ENCODE measurements at places on chromosomes 2 and 18.
A peak's percentile ranks its signal among the peaks of the same experiment; 100 is the strongest.

DNA sequence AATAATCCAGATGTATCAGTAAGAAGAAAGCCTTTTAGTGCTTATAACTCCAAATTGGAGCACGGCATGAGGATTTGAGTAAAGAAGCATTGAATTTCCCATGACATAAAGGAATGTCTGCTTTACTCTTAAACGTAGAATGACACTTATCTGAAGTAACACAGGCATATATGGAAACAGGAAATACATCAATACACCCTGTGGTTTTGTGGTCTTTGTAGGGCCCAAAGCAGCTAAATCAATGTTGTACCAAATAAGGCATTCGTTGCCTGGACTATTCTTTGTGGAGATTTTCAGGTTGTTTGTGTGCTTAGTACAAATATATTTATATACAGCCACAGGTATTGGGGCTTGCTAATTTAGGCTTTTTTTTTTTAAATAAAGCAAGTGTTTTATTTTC is 660.5 kb downstream of the LRRTM4 start:
- no peak for DNase-seq

GRCh38 chr18:31206787-31207381 is 44.2 kb upstream of the DSC1 start:
- DNase-seq, result peak; percentile 66

DNA sequence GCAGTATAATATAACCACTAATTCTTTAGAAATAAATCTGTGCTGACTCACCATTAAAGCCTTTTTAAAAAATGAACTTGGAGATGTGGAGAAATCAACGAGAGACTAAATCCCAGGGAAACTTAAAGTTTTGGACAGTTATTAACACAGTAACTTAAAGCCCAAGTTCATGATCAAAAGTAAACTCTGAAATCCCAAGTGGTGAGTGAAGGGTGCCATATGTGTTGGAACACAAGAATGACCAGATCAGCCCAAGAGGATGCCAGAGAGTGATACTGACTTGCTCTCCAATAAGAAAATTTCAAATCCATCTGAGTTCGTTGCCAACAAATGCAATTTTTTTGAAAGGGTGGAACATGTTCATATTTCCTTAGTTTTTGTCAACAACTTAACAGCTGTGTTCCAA is 838.1 kb upstream of the ACVR2A start:
- DNase-seq, result no peak

- no peak for DNase-seq
Measured at GRCh38 chr18:42854558-42854957, 260.9 kb downstream of the RIT2 start.

DNA sequence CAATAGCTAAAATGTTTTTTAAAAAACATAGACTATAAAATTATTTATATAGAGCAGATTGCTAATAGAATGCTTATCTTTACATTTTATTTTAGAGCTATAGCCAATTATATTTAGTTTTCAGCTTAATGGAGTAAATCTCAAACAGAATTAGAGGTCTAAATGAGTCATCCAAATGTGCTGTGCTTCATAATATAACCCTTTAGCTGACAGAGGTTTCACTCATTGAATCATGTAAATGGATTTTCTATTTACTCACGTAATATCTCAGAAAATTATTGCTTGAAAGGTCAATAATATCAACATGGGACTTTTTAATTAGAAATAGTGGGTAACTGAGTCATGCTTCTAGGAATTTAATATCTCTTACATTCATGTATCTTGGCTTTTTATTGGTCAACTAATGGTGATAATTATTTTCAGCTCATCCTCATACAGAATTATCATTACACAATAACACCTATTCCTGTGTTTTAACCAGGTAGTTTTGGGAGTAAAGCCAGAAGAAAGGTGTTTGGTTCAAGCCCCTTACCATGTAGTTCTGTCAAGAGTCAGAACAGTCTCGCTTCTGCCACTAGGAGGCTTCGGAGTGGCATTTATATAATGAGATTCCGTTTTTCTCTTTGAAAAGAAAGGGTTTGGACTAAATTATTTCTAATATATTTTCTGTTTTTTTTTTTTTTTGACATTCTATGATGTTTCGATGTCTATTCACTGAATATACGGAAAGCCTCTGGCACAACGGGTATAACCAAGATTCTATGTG is 217.6 kb downstream of the CDH7 start:
- DNase-seq, result no peak

DNA sequence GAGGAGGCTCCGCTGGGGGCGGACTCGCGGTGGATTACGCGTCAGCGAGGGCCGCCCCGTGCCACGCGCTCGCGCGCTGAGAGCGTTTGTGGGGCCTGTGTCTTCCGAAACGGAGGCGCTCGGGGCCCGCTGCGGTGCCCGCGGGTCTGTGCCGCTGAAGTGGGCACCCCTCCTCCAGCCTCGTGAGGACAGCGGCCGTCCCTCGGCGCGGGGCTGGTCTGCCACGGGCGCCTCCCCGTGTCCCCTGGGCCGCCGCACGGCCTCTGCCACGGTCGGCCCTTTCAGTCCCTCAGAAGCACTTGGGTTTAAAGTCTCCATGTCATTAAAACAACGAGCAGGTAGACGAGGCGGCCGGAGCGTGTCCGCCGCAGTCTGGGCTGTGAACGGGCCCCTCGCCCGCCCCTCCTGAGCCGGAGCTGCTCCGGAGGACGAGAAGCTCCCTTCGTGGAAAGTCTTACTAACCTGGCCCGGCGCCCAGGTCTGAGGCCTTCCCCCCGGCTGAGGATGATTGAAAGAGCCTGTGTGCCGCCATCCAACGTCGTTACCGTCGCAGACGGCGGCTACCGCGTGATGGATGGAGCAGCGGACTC is 97.6 kb downstream of the NFATC1 start:
- no peak for DNase-seq

DNA sequence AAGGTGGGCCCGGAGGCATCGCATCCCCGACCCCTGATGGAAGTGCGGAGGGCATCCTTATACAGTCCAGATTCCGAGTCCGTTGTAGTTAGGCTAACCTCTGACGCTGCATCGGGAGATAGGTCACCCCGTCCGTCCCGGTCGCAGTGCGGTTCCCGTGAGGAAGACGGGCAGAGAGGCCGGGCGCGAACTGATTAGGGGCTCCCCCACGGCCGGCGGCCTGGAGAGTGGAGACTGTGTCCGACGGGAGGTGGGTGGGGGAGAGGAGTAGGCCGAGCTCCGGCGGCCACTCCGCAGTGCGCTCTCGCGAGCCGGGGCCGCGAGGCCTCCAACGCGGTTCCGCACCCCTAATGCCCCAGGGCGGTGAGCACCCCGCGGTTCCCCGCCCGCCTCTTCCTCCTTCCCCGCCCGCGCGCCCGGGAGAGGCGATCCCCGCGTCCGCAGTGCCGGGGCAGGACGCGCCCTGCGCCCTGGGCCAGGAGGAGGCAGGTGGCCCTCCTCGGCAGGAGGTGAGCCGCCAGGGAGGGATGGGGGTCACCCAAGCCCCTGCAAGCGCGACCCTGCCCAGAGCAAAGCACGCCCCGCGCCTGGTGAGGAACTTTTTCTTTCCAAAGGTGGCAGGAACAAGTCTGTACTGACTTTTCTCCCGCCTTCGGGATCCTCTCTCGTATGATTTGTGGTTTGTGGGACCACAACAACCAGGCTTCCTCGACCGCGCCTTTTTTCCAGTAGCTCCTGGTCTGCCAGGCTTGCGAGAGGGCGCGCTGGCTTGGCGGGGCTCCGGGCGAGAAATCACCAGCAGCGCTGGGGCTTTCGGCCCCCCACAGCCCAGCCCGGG is 1.4 kb upstream of the SP5 start:
- DNase-seq, result no peak

- no peak for DNase-seq
Measured at GRCh38 chr2:189609423-189609816, 28.8 kb upstream of the SLC40A1 start.

- DNase-seq, result no peak
Measured at GRCh38 chr2:111703759-111704158, 180.2 kb downstream of the ANAPC1 start.

DNA sequence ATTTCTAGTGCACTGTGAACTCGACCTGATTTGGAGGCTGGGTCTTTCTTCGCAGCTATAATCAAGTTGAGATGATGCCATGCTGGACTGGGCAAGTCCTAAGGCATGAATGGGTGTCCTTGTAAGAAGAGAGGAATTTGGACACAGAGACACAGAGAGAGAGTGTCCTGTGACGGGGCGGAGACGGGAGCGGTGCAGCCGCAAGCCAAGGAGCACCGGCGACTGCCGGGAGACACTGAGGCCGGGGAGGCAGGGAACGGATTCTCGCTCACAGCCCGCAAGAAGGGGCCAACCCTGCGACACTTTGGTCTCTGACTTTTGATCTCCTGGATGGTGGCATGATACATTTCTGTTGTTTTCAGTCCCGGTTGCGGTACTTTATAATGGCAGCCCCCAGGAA is 22.4 kb upstream of the MBP start:
- DNase-seq, result no peak

GRCh38 chr2:74696829-74697228 is 42.8 kb downstream of the SEMA4F start:
- DNase-seq, result no peak

- no peak for DNase-seq
Measured at GRCh38 chr2:143357966-143358365, 228.7 kb downstream of the ARHGAP15 start.

GRCh38 chr2:25187729-25188350 is 19.5 kb upstream of the POMC start:
- no peak for DNase-seq

DNA sequence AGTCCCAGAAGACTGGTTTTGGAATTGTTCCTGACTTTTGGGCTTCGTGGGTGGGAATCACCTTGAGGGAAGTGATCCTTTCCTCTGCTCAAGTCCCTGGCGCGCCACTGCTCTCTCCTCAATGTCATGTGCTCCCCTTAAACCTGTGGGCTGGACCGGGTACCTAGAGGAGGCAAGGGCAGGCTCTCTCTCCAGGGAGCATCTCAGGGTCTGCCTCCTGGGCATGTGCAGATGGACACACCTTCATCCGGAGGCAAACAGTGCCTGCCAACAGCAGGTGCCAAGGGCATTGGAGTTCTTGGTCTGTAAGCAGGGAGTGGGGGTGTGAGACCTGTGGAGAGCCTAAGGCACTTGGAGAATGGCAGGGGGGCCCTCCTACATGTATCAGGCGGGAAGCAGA is 142.6 kb downstream of the INHBB start:
- DNase-seq, result no peak

DNA sequence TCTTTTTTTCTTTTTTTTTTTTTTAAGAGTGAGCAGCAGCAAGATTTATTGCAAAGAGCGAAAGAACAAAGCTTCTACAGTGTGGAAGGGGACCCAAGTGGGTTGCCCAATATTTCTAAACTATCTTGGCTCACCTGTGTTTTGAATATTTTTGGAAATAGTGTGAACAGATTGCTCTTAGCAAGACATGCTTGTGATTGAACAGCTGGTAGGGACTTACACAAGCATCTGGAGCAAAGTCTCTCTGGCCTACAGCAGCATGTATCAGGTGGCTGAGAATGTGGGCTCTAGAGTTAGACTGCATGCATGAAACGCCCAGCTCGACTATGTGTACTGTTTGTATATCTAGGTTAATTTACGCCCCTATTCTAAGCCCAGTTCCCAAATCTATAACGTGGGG is 40.3 kb upstream of the FBXO11 start:
- DNase-seq, result no peak

GRCh38 chr2:49988816-49989215 is 834.5 kb upstream of the FSHR start:
- no peak for DNase-seq

DNA sequence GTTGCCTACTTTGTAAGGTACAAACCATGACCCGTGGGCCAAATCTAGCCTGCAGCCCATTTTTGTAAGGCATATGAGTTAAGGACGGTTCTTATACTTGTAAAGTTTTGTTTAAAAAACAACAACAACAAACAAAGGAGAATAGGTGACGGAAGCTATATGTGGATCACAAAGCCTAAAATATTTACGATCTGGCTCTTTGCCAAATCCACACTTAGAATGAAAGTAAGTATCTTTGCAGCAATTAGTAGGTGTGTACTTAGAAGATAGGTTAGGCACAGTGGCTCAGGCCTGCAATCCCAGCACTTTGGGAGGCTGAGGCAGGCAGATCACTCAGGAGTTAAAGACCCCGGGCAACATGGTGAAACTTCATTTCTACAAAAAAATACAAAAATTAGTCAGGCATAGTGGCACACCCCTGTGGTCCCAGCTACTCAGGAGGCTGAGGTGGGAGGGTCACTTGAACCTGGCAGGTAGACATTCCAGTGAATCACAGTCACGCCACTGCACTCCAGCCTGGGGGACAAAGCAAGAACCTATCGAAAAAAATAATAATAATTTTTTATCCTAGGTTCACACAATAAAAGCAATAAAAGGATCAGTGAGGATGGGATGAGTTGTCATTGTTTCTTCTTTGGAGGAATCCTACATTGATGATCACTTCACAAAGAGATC is 57.8 kb upstream of the CTAGE1 start:
- no peak for DNase-seq

DNA sequence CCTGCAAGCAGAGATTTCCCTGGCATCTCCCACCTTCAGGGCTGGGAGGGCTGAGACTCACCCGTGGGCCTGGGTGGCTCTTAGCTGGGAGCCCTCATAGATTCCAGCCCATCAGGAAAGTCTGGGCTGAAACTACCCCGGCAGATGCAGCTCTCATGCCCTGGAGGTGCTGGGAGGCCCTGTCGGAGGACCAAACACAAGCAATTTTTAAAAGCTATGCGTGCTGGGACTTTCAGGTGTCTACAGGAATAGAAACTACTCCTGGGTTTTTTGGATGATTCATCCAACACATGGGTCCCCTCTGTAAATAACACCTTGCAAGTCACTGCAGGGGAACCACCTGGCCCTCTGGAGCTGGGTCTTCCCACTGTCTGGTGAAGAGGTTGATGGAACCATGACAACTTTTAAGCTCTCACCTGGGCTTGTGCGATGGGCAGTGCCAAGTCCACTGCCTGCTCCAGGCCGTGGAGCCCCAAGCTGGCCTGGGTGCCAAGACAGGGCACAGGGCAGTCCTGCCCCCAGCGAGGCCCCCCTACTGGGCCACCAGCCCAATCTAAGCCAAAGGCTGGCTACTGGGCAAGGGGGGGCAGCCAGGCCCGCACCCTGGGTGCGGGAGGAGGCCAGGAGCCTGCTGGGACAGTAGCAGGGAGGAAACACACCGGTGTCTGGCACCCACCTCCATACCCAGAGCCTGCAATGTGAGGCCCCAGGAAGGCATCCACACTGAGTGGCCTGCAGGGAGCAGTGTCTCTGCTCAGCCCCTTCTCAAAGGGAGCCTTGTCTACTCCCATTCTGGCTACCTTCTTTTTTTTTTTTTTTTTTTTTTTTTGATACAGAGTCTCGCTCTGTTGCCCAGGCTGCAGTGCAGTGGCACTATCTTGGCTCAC is 1.1 kb upstream of the GPR55 start:
- DNase-seq, result no peak

DNA sequence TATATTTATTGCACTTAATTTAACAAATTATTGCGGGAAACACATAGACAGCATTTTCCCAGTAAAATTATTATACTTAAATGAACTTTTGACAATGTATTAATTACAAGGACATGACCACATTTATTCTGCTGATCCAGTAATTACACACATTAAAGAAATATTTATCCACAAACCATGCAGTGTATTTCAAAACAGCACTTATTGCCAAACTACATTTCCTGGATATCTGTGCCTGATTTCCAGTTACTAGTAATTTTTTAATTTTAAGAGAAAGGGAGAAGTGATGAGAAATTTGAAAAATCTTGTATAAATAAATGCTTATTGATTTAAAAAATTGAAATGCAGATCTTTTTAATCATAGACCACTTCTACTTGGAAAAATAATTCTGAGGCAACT is 1458.7 kb upstream of the ACVR2A start:
- DNase-seq, result no peak

GRCh38 chr18:55084550-55084949 is 125.3 kb upstream of the CCDC68 start:
- no peak for DNase-seq

- DNase-seq, result no peak
Measured at GRCh38 chr2:205180730-205181129, 501.6 kb upstream of the NRP2 start.

- no peak for DNase-seq
Measured at GRCh38 chr2:218402911-218403411, 3.3 kb downstream of the CTDSP1 start.

All from left renal pelvis (tissue), 4 donors.